Stimulated activated CD4-positive, alpha-beta T cell treated with anti-CD3 and anti-CD28 coated beads, Interleukin-4, amount 100 ng/mL, for 24 hours (primary cell): ENCODE measurements at places on chromosomes 2 and 18.
A peak's percentile ranks its signal among the peaks of the same experiment; 100 is the strongest.

DNA sequence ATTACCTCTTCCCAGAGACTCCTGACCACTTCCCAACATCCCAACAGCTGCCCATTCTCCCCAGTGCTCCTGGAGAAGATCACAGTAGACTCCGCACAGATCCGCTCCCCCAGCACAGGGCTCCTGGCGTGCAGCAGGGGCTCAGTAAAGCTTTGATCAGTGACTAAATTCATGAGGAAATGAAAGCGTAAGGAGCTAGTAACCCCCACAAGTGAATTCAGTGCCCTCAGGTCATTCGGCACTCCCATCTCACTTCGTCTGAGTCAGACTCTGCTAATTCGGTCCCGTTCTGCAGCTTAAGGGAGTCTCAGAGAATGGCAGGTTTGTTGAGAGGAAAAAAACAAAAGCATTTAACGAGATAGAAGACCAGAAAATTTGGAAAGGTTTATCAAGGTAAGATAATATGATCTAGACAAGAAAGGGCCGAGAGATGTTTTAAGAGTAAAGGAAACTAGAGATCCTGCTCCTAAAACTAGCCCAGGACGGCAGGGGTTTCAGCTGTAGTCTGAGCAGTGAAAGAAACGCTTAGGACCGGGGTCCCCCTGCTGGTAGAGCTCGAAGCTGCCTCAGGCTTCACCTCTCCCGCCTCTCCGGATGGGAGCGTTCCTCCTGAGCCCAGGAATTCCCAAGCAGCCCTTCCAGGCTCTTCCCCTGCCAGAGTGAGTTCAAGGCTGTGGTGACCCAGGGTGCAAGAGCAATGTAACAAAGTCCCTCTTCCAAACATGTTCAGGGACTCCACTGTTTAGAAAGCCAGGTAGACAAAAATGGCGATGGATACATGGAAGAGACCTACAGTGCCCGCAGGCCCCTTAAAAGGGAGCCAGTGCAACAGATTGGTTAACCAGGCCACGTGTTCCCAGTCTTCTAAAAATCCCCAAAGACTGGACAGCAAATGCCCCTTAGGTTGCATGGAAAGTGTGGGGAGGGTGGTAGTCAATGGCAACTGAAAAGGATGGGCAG is 127.3 kb downstream of the DNER start:
- peak; percentile 16 for DNase-seq

DNA sequence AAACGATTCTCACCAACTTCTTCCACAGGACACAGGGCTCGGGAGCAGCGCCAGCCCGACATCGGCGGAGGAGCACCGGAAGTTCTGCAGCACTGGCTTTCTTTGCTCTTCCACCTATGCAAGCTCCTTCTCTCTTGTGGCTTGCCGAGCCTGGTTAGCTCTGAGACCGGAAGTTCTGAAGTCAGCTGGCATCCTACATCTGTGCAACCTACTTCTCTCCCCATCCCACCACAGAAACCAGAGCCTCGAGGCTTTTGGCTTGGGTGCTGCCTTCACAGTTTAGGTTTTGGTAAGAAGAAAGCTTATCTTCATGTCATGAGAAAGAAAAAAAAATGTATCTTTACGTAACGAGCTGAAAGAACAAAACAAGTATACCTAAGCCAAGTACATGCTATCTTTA is 111.7 kb downstream of the ANKRD44 start:
- peak; percentile 90 for DNase-seq

DNA sequence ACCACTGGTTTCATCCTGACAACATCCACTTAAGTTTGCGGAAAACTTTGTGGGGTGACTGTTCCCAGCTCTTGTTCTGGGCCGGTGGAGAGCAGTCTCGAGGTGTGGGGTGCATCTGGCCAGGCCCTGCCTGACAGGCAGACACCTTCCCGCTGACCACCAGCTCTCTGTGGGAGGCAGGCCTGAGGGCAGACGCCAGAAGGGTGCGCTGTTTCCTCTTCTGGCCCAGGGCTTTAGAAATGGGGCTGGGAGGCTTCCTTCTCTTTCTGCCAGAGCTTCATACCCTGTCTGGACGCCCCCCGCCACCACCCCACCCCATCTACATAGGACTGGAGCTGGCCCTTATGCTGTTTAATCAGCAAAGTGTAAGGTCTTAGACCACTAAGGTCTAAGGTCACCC is 263.8 kb downstream of the LOXHD1 start:
- DNase-seq = no peak

DNA sequence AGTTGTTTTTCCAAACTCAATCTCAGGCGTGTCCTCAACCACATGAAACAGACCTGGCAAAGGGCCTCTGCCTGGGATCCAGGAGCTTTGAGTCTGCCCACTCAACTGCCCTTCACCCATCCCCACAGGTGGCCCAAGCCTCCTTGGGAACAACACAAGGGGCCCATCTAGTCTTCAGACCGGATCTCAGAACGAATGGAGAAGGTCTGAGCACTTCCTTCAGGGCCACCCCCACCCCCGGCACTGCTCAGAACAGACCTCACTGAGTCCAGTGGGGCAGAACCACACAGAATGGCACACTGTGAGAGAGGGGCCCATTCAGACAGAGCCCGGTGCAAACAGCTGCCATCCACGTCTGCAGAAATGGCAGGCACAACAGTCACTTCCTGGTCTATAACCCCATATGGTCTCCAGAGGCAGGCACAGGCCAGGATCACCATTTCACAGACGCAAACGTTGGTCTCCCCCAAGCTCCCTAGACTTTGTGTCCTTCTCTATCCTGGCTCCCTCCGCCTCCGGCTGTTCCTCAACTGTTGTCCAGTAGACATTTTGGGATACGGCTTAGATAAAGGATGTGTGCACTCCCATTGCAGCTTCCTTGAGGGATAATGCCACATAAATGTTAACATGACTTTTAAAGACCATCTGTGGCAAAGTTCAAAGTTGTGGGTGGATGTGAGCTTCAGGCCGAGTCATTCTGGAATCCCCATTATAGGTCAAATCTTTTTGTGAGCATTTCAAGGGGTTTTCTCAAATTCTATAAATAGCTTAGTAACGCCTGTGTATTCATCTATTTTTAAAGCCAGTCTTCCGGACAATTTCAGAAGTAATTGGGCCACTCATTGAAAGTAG is 149.7 kb downstream of the SMAD7 start:
- DNase-seq = no peak

- DNase-seq = no peak
Measured at GRCh38 chr2:106011380-106011779, 182.7 kb downstream of the UXS1 start.

GRCh38 chr18:78602430-78602829 is 377.2 kb upstream of the SALL3 start:
- no peak for DNase-seq
